ENCODE measurements at places on chromosomes 3 and 15.
A peak's percentile ranks its signal among the peaks of the same experiment; 100 is the strongest.

DNA sequence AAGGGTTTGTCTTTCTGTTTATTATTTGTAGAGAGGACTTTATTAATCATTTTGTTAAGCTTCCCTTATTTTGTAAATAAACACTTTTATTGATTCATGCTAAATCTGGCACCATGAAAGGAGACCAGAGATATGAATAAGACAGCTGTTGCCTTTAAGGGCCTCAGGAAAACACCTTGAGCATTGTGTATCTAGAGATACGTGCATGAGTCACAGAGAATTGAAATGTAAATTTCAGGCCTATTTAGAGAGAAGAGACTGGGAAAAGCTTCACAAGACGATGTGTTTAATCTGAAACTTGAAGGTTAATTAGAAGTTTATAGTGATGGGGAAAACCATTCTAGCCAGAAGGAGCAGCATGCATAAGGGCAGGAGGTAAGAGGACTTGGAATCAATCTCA is 28.6 kb upstream of the UTS2B start:
- no peak for DNase-seq

- no peak for DNase-seq
Observed at GRCh38 chr3:140086642-140087041, 151.7 kb downstream of the CLSTN2 start.

GRCh38 chr3:188950832-188951489 is 220.8 kb upstream of the TPRG1 start:
- peak; percentile 99 for DNase-seq

DNA sequence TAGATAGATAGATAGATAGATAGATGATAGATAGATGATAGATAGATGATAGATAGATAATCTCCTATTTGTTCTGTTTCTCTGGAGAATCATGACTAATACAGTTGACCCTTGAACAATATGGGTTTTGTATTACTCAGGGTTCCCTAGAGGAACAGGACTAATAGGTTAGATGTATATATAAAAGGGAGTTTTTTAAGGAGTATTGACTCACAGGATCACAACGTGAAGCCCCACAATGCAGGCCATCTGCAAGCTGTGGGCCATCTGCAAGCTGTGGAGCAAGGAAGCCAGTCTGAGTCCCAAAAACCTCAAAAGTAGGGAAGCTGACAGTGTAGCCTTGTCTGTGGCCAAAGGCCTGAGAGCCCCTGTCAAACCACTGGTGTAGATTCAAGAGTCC is 67.6 kb downstream of the PYDC2 start:
- DNase-seq: peak; percentile 72

DNA sequence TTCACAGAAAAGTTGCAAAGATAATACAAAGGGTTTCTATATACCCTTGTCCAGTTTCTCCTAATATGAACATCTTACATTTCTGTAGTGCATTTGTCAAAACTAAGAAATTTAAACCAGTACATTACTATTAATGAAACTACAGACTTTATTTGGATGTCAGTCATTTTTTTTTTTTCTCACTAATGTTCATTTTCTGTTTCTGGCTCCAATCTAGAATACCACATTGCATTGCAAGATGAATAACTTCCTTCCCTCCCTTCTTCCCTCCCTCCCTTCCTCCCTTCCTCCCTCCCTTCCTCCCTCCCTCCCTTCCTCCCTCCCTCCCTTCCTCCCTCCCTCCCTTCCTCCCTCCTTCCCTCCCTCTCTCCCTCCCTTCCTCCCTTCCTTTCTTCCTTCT is 509.2 kb upstream of the MCTP2 start:
- no peak for DNase-seq

- peak; percentile 54 for DNase-seq
Observed at GRCh38 chr3:76107935-76108570, 322.7 kb upstream of the ZNF717 start.

DNA sequence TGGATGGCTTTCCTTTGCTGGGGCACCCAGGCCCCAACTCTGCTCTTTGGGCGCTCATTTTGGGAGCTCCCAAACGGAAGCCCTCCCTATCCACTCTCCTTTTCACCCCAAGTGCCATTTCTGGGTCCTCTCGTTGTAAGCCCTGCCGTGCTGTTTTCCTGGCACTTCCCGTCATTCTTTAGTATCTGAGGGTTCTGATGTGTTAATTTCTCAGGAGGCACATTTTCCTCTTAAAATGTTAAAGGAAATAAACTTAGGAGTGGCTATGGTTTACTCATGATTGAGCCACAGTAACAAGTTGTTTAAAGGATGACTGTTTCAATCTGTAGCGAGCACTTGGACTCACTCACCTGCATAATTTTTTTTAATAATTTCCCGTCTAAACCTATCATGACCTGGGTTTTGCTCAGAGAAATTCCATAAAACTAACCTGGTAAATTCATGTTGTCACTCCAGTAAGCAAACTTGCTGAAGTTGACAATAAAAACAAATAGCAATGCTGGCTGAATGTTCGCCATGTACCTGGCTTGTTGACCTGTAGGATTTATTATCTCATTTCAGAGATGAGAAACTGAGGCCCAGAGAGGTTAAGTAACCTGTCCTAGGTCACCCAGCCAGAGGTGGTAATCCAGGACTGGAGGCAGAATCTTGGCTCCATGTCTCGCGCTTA is 10.6 kb downstream of the ALDH1A3 start:
- no peak for DNase-seq

- DNase-seq: no peak
Observed at GRCh38 chr3:169907944-169908343, 3.4 kb upstream of the SAMD7 start.

GRCh38 chr15:85751291-85752123 is 43.2 kb downstream of the KLHL25 start:
- no peak for DNase-seq

- DNase-seq: no peak
Observed at GRCh38 chr3:10025205-10026083, 793 bp upstream of the FANCD2 start.

GRCh38 chr3:166877971-166878370 is 502.1 kb downstream of the ZBBX start:
- no peak for DNase-seq

GRCh38 chr15:42490291-42490670 is 660 bp downstream of the ZNF106 start:
- DNase-seq: no peak

DNA sequence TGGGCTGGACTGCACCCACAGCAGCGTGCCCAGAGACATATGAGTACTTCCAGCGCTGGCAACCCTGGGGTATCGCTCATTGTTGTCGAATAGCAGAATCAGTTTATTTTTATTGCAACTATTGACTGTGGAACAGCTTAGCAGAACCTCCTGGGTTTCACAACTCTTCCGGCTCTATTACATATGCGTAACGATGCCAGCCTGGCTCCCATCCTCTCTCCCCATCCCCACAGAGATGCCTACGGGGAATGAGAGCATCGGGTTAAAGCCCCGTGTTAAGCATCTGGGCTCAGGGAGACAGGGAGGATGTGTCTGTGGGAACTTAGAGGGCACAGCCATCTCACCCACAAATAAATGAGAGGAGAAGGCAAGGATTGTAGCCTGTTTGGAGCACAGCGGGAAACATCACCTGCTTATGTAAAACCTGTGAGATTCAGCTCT is 76.6 kb upstream of the DLG1 start:
- DNase-seq: no peak

- peak; percentile 64 for DNase-seq
Observed at GRCh38 chr15:77312523-77312922, 107.4 kb downstream of the PEAK1 start.

DNA sequence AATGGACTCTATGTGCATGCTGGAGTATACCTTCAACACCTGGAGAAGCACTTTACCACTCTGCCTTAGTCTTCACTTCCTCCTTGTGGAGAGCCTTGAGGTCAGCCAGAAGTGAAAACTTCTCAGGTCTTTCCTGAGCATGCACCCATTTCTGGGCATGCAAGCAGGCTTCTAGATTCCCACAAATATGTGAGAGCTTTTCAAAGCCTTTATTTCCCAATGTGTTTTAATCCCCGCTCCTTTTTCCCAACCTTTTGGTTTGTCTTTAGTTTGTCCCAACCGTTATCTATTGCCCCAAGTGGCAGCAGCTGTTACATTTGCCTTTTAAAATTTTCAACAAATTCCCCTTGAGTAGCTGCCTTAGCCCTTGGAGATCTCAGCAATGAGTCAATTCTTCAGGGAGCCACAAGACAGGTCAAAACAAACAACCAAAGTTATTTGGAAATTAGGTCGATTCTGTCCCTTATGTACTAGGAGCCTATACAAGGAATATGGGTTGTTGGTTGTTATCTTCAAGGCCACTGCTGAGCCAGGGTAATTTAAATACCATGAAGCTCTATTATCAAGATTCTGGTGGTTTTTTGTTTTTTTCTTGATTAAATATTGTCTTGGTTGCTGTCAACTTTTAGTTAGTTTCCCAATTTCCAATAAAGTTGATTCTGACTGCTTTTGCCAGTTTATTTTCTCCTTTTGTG is 44.4 kb downstream of the LSM3 start:
- DNase-seq: peak; percentile 59

- DNase-seq: peak; percentile 79
Observed at GRCh38 chr3:177946936-177947335, 589.3 kb upstream of the KCNMB2 start.

DNA sequence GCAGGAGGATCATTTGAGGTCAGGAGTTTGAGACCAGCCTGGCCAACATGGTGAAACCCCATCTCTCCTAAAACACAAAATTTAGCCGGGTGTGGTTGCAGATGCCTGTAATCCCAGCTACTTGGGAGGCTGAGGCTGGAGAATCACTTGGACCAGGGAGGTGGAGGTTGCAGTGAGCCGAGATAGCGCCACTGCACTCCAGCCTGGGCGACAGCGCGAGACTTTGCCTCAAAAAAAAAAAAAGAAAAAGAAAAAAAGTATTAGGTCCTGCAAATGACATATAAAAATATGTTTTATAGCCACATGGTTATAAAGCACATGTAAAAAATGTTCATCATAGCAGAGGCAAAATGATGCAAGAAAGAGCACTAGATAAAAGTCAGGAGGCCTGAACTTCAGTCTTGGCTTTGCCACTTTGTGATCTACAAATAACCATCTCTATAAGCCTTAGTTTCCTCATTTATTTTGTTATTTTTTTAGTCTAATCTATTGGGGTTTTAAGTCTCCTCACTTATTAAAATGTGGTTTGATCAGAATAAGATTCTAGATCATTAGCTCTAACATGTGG is 4.9 kb downstream of the SLC12A6 start:
- DNase-seq: no peak

DNA sequence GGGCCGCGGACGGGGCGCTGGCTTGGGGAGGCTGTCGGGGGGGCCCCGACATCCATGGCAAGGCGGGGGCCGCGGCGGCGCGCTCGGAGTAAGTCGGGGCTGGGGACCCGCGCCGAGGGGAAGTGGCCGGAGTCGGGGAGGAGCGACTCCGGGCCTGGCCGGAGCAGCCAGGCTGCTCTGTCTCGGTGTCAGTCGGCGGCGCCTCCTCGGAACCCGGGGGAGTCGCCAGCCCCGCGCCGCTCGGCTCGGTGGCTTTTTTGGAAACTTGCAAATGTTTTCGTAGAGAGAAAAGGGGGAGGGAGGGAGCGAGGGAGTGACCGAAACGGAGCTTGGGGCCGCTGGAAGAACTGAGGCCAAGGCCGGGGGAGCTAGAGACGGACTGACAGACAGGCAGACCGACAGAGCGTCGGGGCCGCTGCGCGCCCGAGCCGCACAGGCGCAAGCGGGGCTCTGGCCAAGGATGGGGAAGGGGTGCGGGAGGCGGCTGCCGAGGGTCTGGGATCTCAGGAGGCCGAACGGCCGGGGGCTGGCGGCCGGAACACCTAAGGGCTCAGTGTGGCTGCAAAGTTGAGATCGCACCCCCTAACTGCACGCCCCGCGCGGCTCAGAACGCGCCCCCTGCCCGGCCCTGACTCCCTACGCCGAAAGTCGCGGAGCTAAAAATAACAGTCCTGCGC is 5.0 kb downstream of the PTH1R start:
- DNase-seq: peak; percentile 9

GRCh38 chr3:115632026-115632425 is 8.7 kb downstream of the GAP43 start:
- no peak for DNase-seq

DNA sequence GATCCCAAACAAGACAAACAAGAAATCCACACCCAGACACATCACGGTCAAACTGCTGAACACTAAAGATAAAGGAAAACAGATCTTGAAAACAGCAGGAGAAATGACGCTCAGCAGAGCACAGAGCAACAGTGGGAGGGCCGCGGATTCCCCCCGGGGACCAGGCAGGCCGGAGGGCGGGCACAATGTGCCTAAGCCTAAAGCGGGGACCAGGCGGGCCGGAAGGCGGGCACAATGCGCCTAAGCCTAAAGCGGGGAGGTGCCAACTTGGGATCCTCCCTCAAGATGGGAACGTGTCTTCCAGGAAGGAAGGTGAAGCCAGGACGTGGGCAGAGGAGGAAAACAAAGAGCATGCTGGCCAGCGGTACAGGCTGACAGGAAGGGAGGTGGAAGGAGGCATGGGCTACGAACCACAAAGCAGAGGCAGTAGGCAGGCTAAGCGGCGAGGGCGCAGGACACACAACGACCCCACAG is 31.1 kb downstream of the CYFIP1 start:
- DNase-seq: peak; percentile 85

- peak; percentile 78 for DNase-seq
Observed at GRCh38 chr15:84681831-84682230, 23.8 kb upstream of the NMB start.

- DNase-seq: no peak
Observed at GRCh38 chr3:93991631-93992030, 11.7 kb downstream of the ARL13B start.

DNA sequence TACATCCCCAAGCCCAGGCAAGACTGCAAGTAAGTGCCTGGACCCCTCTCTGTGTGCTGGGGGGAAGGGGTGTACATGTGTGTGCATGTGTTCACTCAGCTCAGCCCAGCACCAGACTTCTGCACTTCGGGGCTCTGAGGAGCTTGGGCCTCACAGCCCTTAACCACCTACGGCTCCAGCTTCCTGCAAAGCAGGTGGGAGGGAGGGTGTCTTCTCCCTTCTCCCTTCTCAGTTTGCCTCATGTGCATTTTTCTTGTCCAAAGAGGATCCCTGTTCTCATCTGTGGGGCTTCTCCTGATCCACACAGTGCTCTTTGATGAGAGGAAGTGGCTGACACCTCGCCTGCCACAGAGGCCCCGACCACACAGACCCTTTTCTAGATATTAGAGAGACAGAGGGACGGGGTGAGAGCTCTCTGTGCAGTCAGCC is 69.3 kb downstream of the MESD start:
- no peak for DNase-seq

GRCh38 chr15:41606997-41607396 is 48.0 kb downstream of the TYRO3 start:
- peak; percentile 96 for DNase-seq

GRCh38 chr15:94370936-94371285 is 139.6 kb downstream of the MCTP2 start:
- no peak for DNase-seq

- DNase-seq: no peak
Observed at GRCh38 chr15:86213420-86213819, 133.7 kb downstream of the AGBL1 start.

- no peak for DNase-seq
Observed at GRCh38 chr15:97652700-97653167, 307.8 kb upstream of the ARRDC4 start.

DNA sequence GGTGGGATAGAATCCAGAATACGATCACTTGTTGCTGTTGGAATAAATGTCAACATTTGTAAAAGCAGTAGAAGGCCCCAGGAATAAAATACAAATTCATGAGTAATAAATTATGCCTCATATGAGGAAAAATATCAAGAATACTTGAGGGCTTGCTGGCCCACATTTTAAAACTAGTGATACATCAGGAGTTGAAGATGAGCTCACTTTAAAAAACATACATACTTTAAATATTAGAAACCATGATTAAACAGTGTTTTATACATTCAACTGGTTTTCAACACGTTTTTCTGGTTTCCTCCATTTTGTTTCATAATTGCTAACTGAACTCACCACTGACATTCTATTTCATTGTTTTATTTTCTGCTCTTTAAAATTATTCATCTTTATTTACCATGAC is 141.4 kb downstream of the TFG start:
- DNase-seq: no peak

- DNase-seq: no peak
Observed at GRCh38 chr3:64856977-64857516, 169.2 kb upstream of the ADAMTS9 start.
